Motor neuron (in vitro differentiated cells): ENCODE measurements at places on chromosomes 7 and 10. TPM values are rescaled to one million over a fixed set of nuclear protein-coding genes. Genes with fewer than 3 reads are reported as not detected.

The EEPD1 gene
- 4.0 and 5.6 TPM in 2 replicates for total RNA-seq

GRCh38 chr10:33204031-33204430 lies 130.4 kb downstream of the NRP1 start:
- ATAC-seq = no peak

GRCh38 chr7:129840757-129841156 lies 112.0 kb downstream of the UBE2H start:
- no peak for ATAC-seq

- ATAC-seq = no peak
These were observed 103.8 kb upstream of the AHR start for GRCh38 chr7:17194656-17195055.
